Fibroblast of villous mesenchyme (primary cell): ENCODE measurements at places on chromosomes 4 and X. TPM values are rescaled to one million over a fixed set of nuclear protein-coding genes. Genes with fewer than 3 reads are reported as not detected.

SEC31A gene
- 381 and 523 TPM in 2 replicates for total RNA-seq

KLHL13 gene
- 0.97 and 1.3 TPM in 2 replicates for total RNA-seq

ARHGEF38 gene
- total RNA-seq, result not detected in 2 replicates

SMIM20 gene
- 23.3 and 24.2 TPM in 2 replicates for total RNA-seq

MAB21L2 gene
- under 0.01 TPM in 2 replicates for total RNA-seq

TASL gene
- total RNA-seq, result not detected in 2 replicates

DDX60 gene
- total RNA-seq, result 17.1 and 19.0 TPM in 2 replicates

GRCh38 chrX:122439831-122440230 is 744.2 kb upstream of the GRIA3 start:
- DNase-seq, result no peak

DNA sequence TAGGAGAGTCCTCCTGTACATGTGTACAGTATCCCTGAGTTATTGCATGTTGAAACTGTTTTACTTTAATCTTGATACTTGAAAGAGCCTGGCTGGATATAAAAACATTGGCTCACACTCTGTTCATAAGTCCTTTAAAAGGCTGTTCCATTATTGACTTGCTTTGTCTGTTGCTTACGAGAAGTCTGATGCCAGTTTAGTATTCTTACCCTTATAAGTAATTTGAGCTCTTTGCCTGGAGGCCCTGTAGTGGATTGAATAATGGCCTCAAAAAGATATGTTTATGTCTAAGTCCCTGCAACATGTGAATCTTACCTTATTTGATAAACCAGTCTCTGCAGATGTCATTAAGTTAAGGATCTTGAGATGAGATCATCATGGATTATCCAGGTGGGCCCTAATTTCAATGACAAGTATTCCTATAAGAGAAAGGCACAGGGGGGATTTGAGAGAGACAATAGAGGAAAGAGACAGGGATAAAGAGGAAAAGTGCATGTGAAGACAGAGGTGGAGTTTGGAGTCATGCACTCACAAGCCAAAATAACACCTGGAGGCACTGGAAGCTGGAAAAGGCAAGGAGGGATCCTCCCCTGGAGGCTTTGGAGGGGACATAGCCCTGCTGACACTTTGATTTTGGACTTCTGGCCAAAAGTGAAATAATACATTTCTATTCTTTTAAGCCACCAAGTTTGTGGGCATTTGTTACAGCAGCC is 98.1 kb downstream of the IRF2 start:
- no peak for DNase-seq

GRCh38 chrX:23168291-23168690 is 166.4 kb upstream of the PTCHD1 start:
- DNase-seq, result no peak

GRCh38 chrX:130669233-130669632 is 233.8 kb downstream of the ENOX2 start:
- DNase-seq, result peak; percentile 65

DNA sequence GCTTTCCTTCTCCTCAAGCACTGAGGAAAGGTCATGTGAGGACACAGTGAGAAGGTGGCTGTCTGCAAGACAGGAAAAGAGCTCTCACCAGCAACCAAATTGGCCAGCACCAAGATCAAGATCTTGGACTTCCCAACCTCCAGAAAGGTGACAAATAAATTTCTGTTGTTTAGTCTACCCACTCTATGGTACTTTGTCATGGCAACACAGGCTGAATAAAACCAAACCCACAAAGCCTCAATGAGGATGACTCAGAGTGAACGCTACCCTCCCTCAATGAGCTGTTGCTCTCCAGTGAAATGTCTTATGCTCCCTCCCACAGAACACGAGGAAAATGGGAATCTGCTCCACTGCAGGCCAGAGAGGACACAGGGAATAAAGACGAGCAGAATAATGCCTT is 244.1 kb downstream of the RAB28 start:
- DNase-seq, result peak; percentile 10

DNA sequence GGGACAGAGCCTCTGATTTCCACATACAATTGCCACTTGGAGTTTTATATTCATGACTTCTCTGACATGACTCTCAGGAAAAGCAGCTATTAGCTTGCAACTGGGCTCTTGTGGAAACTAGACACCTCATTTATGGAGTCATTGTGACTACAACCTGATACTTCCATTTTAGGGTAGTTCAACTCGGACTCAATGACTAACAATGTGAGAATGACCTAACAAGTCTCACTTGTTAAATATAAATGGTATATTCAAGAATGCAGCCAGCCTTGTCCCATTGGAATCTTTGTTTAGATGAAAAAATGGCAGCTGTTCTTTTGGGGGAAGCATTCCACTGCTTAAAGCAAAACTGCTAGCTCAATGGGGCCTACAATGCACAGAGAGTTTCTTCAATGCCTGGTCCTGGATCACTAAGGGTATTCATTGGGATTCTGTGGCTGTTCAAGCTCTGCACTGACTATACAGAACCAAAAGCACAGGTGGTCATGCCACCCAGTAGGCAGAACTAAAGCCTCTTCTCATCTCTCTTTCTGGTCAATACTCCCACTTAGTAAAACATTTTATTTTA is 36.5 kb upstream of the GLRA3 start:
- no peak for DNase-seq

DNA sequence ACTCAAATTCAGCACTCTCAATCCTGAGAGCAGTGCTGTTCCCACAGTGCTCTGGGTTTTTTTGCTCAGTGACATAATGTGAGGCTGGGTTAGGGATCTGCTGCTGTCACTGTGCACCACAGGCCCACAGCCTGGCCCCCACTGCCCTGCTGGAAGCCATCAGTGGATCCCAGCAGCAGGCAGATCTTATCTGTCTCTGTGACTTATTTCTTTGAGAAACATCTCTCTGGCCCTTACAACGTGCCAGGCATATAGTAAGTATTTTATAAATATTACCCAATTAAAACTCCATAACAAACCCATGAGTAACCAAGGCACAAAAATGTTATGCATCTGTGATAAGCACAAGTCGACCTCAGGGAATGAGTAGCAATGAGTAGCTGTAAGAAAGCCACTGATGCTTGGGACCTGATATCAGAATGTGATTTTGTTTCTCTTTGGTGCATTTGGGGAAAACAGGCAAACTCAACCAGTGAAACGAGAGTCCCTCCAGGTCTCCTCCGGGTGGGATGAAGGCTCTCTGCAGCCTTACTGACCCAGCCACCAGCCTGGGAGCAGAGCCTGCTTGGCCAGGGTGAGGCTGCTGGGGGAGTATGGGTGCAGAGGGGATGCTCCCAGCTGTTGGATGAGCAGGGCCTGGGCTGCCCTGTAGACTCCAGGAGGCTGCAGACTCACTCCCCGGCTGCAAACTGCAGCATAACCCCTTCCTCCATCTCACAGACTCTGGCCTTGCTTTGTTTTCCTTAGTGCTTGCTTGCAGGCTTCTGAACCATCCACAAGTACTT is 172.7 kb upstream of the LNX1 start:
- peak; percentile 79 for DNase-seq

GRCh38 chrX:99698451-99698850 is 711.6 kb downstream of the PCDH19 start:
- no peak for DNase-seq

- DNase-seq, result no peak
Measured at GRCh38 chr4:149322203-149322602, 493.4 kb downstream of the IQCM start.

DNA sequence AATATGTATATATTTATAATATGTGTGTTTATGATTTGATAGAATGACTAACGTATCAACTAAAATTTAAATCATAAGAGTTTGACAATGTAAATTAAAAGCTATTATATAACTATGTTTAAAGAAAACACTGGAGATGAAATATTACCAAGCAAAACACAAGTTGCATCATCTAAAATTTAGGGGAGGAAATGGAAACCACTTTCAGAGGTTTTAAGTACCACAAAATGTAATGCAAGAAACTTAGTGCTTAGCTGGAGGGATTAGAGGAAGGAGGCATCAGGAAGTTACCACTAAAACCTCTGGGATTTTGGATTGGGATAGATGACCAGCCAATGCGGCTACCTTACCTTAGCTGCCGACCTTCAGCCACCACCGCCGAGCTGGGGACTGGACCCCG is 1192.1 kb upstream of the PRKX start:
- no peak for DNase-seq

DNA sequence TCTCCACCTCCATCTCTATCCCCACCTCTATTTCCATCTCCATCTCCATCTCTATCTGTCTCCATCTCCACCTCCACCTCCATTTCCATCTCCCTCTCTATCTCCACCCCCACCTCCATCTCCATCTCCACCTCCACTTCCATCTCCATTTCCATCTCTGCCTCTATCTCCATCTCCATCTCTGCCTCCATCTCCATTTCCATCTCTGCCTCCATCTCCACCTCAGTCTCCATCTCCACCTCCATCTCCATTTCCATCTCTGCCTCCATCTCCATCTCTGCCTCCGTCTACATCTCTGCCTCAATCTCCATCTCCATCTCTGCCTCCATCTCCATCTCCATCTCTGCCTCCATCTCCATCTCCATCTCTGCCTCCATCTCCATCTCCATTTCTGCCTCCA is 40.8 kb upstream of the CHRNA9 start:
- no peak for DNase-seq

DNA sequence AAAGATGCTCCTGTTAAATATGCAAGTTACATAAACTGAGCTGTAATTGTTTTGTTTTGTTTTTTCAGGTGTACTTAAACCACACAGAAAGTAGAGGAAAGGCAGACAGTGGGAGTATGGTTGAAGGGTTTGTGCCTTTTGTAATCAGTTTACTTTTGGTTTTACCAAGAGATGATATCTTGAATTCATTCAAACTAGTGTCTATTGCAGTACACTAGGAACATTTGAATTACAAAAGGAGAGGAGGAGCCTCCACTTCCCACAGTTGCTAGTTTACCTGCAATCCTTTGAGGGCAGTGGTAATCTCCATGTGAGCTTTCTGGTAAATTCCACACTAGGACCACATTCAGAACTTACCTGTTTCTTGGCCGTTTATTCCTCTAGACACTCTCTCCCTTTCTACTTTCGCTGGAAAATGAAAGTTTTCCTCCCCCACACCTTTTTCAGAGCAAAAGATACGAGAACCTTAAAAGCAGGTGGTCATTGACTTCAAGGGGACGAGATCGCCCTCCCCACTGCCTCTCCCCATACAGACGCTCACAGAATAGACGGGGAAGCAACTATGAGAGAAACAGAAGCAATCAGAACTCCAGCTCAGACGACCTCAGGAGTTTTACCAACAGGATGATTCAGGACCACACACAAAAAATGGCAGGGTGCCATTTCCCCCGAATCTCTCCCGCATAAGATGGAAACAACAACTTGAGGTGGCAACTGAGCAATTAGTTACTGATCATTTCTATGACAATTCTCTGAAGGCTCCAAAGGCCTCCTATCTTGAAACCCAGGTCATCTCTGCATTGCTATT is 3.3 kb downstream of the RBM47 start:
- no peak for DNase-seq

- DNase-seq, result no peak
Measured at GRCh38 chr4:2179717-2180116, 62.2 kb downstream of the HAUS3 start.

DNA sequence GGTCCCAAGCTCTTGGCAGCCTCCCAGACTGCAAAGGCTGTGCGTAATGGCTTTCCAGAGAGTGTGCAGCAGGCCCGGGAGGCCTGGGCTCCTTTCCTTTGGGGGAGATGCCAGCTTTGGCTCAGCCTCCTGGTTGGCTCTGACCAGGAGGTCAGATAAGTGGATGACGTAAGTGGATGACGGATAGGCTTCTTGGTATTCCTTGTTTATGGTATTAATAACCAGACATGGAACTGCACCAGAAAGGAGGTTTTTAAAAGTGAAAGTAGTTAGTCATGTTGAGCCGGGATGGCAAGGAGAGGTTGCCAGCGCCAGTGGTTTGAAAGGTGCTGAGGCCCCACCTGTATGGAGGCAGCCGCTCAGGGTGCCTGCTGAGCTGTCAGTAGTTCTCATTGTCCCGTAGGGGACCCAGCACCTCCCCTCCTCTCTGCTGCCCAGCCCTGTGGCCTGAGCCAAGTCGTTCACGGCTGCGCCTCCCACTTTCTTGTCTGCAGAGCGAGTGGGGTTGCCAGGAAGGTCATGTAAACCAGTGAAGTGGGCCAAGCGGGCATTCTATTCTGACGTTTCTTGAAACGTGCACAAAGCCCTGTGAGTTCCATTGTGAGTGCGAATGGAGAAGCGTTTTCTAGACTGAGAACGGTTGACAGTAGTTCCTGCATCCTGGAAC is 28.7 kb upstream of the STOX2 start:
- peak; percentile 51 for DNase-seq

DNA sequence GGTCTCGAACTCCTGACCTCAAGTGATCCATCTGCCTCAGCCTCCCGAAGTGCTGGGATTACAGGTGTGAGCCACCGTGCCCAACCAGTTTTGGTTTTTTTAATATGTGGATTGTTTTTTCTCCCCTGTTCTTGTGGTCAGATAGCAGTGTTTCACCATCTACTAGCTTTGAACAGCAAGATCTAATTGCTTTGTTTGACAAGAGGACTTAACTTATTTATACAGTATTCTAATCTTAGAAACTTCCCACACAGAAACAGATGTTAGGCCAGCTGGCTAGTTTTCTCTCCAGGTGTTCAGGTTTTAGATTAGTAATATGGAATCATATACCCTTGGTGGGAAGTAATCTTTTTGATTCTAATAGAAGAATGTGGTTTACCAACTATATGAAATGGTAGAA is 12.9 kb downstream of the ING2 start:
- DNase-seq, result peak; percentile 31

- no peak for DNase-seq
Measured at GRCh38 chr4:83197555-83198235, 83.2 kb upstream of the PLAC8 start.
